Stimulated activated CD8-positive, alpha-beta memory T cell treated with anti-CD3 and anti-CD28 coated beads, Interleukin-12 subunit alpha, Interleukin-12 subunit beta, amount 100 ng/mL, for 1 hour (primary cell): ENCODE measurements at places on chromosomes 5 and 9.

GRCh38 chr5:164139423-164139822, 634.0 kb downstream of the MAT2B start:
- no peak for DNase-seq

- no peak for DNase-seq
Observed at GRCh38 chr5:142069606-142070399, 38.8 kb upstream of the NDFIP1 start.

- DNase-seq: no peak
Observed at GRCh38 chr5:96083361-96083881, 121.8 kb upstream of the ELL2 start.

- no peak for DNase-seq
Observed at GRCh38 chr5:150516011-150516410, 8.1 kb downstream of the NDST1 start.

DNA sequence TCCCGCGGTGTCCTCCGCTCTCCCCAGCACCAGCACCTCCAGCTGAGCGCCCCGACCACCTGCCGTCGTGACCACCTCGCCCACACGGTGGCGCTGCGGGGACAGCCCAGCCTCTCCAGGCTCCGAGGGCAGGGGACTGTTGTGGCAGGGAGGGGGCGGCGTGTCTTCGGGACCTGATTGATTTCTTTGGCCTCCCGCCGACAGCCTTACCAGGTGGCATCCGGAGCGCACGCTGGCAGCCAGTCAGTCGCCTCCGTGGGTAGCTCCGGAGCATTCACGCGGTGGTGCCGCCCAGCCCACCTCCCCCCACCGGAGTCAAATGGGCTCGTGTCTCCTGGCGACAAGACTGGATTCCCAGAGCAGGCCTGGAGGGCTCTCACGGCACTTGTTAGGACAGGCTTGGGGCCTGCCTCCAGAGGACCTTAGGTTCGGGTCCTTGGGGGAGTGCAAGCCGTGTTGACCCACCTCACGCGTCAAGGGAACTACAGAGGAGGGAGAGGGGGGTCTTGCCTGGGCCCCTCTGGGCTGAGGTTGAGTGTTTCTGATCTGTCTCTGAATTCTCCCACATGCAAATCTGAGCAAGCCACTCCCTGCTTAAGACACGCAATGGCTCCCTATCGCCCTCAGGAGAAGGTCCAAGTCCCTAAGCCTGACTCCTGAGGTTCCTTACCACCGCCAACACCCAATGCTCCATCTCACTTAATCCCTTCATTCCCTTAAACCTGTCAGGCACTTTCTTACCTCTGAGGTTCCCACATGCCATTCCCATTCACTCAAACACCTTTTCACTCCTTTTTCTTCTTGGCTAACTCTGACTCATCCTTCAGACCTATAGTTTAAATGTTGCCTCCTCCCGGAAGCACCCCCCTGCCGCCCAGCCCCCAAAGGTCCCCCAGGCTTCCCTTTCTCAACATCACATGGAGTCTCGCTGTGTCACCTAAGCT, 51.2 kb upstream of the GGTA1 start:
- DNase-seq: peak; percentile 49

- DNase-seq: no peak
Observed at GRCh38 chr9:755454-756381, 85.8 kb upstream of the DMRT1 start.

DNA sequence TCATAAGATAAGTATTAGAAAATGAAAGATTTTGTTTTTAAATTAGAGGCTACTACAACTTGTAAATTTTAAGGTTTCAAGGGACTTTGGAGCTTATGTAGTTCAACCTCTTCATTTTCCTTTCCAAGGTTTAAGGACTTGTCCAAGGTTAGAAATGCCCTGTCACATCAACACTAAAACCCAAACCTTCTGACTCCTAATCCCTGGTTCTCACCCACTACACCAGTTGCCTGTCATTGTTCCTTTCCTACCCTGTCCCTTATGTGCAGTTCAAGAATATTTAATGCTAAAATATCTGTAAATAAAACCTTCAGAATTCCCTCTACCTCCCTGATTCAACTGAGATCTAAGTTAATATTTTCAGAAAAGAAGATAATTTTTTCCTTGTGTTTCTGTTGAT, 206.4 kb downstream of the NFIB start:
- no peak for DNase-seq

DNA sequence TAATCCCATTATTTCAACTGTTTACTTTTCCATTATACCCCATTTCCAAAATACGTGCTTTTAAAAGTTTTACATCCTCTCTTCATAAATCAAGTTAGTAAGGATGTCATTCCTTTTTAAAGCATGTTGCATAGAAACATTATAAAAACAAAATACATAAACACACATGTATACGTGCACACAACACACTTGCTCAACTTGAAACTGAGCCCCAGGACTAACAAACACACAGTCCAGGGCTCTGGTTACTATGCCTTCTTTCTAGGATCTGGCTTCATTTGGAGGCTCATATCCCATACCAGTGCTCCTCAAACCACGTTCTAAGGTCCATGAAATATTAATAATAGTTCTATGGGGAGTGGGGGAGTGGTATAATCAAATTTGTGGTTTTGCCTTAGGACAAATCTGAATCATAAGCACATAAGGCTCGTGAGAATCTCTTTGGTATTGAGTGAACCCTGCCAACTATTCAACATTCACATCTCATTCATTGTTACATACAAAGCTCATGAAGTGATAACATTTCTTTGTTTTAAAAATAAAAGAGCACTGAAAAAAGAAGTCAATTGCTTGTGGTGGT, 55.2 kb downstream of the NFIB start:
- no peak for DNase-seq

DNA sequence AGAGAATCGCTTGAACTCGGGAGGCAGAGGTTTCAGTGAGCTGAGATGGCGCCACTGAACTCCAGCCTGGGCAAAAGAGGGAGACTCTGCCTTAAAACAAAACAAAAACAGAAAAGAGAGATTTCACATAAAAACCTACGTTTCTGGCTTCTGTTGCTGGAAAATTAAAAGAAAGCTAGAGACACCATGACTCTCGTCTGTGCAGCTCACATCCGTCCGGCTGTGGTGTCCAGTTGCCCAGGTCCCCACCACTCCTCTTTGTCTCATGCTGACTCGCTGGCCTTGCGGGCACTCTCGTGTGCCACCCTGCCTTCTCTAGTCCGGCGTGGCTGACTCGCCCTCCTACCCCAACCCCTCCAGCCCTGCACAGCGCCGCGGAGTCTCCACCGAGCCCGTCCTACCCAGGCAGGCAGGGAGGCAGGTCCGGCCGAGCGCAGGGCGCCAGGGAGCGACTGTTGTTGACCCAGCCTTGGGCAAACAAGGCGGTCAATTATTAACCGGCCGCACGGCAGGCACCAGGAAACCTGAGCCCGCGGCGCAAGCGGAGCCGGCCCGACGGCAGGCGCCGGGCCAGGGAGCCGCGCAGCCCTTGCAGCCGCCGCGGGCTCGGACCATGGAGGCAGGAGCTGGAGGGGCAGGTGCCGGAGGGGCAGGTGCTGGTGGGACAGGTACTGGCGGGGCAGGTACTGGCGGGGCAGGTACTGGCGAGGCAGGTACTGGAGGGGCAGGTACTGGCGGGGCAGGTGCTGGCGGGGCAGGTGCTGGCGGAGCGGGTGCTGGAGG, at the start of gene PRRT1B:
PRRT1B (plus strand) TSS at position 521 of the 783 bp plus-strand sequence; CDS start at position 614, 93 bp downstream.
- no peak for DNase-seq

GRCh38 chr9:134455021-134455471, 128.8 kb downstream of the RXRA start:
- DNase-seq: no peak

DNA sequence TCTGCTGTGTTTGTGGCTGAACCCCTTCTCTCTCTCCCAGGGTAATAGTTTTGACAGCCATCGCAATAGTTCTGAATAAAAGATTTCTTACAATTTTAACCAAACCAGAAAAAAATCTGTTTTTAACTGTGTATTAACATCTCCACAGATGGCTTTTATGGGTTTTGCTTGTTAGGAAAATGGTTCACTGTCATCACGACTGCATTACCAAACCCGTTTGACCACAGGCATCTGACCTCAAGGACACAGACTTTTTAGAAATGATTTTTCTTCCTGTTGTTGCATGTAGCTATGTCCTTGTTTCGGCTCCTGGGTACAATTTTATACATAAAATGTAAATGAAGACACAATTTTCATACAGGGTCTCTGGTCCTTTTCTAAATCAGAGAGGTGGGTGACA, 316.1 kb downstream of the IRX1 start:
- no peak for DNase-seq

DNA sequence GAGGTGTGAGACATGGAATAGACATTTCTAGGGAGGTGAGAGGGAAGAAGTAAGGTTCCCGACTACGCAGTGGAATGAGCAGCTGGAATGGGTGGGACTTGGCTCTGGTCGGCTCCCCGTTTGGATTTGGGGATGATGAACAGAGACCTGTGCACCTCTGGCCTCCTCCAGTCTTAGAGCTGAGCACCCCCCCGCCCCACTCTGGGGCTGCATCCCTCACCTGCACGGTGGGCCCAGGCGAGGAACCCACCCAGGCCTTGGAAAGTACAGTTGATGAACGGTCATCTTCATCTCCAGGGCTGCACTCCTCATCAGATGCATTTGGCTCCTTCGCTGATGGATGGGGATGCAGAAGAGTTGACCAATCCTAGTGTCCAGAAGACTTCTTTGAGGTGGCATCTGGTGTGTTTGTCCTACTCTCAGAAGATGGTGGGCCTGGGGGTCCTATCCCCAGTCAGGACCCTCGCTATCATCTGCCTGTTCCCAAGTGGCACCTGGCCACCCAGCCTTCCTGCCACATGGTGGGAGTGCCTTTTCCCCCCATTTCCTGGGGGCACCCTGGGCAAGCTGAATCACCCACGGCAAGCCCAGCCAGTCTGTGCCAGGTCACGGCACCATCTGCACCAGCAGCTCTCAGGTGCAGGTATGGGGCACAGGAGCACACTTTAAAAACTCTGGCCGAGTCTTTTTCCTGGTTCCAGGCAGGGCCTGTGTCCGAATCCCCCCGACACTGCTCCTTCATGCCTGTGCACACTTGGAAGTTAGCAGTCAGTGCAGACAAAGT, 70.5 kb downstream of the GTF3C4 start:
- no peak for DNase-seq

GRCh38 chr5:126741361-126741760, 35.6 kb upstream of the LMNB1 start:
- no peak for DNase-seq

GRCh38 chr9:109310486-109310901, 10.4 kb downstream of the EPB41L4B start:
- no peak for DNase-seq

GRCh38 chr5:32625106-32625505, 39.7 kb downstream of the SUB1 start:
- no peak for DNase-seq

- DNase-seq: no peak
Observed at GRCh38 chr5:150234576-150235499, 45.0 kb downstream of the SLC6A7 start.

DNA sequence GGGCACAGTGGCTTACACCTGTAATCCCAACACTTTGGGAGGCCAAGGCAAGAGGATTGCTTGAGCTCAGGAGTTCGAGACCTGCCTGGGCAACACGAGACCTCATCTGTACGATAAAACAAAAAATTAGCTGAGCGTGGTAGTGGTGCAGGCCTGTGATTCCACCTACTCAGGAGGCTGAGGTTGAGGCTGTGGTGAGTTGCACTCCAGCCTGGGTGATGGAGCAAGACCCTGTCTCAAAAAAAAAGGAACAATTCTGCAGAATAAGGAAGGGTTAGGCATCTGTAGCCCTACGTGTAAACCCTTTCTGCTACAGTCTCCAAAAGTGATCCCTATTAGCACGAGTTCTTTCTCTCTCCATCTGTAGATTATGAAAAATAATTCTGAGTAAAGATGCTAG, 19.9 kb downstream of the CDC26 start:
- DNase-seq: no peak

DNA sequence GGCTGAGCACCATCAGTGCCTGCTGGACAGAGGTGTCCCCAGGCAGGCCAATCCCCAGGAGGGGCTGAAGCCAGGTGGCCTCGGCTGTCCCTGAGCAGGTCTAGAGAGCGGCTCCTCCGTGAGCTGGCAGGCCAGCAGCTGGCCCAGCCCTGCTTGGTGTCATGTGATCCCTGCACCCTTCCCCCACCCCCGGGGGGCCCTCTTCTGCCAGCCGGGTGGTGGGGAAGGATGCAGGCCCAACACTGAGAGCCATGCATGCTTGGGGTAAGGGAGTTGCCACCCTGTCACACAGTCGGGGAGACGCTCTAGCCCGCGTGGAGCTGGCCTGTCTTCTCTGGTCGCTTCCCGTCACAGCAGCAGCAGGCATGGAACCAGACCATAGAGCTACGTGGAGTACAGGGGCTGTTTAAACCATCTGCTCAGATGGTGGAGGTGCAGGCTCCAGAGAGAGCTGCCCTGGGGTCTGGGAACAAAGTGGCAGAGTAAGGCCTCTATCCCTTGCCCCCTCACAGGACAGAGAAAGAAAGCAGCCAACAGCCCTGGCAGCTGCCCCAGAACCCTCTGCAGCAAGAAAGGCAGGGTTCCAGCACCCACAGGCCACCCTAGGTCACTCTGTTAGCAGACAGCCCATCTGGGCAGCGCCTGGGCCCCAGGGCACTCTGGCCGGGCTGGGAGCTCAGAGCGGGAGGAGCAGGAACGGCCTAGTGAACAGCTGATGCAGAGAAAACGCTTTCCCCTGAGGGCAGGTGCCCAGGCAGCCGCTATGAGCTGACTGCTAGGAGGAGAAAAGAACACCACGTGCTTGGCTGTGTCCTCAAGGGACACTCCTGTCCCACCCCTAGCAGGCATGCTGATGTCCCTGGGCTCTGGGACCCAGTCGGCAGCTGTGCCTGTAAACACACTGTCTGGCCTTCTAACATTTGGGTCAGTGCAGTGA, 6.8 kb downstream of the RALGDS start:
- no peak for DNase-seq

DNA sequence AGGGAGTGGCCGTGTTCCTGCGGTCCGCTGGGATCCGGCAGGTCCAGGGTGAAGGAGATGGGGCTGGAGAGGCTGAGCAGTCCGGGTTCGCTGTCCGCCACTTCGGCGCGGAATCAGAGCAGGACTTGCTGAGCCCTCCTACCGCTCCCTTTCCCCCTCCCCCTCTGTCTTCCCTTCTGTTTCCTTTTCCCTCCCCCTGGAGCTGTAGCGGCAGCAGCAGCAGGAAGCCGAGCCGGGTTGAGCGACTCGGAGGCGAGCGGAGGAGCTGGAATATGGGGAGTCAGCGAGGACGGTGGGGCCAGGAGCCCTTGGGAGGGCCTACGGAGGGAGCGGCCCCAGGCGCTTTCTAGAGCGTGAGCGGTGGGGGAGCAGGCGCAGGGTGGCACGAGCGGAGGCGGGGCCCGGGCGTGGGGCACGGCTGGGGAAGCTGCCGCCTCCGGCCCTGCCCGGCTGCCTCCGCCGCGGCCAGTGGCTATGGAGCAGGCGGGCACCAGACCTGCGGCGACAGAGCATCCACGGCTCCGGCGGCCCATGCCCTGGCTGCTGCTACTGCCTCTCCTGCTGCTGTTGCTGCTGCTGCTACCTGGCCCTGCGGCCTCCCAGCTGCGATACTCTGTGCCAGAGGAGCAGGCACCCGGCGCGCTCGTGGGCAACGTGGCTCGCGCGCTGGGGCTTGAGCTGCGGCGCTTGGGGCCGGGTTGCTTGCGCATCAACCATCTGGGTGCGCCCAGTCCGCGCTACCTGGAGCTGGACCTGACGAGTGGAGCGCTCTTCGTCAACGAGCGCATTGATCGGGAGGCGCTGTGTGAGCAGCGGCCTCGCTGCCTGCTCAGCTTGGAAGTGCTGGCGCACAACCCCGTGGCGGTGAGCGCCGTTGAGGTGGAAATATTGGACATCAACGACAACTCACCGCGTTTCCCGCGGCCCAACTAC, at the start of gene PCDHAC2:
PCDHAC2 (plus strand) TSS at position 184 of the 933 bp plus-strand sequence; CDS start at position 475, 291 bp downstream.
- DNase-seq: no peak

- no peak for DNase-seq
Observed at GRCh38 chr5:92678640-92679039, 902.4 kb downstream of the NR2F1-AS1 start.

GRCh38 chr9:72955571-72955970, 2.7 kb upstream of the ALDH1A1 start:
- DNase-seq: no peak
